ENCODE measurements at places on chromosomes 2 and 18.

DNA sequence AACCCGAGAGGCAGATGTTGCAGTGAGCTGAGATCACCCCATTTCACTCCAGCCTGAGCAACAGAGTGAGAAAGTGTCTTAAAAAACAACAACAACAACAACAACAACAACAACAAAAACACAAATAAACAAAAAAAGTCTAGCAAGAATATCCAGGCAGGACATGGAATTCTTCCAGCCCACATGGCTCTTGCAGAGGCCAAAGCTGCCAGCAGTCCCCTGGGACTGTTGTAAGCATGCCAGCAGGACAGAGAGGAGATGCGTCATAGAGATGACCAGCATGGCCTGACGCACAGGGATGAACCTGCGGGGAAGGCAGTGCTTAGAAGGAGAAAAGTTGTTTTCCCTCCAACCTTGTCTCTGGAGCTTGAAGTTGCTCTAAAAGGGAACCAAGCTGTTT, 182.3 kb upstream of the PGAP1 start:
- DNase-seq = no peak

GRCh38 chr18:52496426-52496825, 156.4 kb downstream of the DCC start:
- DNase-seq = no peak

DNA sequence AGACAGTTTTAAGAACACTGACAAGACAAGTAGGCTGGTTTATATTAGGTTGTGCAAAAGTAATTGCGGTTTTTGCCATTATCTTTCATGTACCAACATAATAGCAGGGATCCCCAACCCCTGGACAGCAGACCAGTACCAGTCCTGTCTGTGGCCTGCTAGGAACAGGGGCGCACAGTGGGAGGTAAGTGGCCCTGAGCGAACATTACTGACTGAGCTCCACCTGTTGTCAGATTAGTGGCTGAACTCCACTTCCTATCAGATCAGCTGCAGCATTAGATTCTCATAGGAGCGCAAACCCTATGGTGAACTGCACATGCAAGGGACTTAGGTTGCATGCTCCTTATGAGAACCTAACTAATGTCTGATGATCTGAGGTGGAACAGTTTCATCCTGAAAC, 921.9 kb downstream of the CCDC85A start:
- no peak for DNase-seq

DNA sequence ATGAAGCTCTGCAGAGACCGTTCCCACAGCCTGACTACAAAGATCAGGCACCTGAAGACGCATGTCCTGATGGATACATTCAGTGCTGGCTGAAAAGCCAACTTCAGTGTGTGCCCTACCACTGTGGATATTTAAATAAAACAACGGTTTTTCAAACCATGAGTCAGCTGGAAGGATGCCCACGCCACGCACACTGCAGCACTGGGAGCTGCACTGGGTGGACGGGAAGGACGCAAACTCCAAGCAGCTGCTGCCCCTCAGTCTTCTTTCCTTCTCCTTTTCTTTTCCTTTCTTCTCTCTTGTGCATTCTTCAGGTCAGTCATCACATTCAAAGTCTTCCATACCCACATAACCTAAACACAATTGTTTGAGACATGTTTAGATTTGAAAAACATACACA, 7.9 kb downstream of the TMEM18 start:
- DNase-seq = no peak

DNA sequence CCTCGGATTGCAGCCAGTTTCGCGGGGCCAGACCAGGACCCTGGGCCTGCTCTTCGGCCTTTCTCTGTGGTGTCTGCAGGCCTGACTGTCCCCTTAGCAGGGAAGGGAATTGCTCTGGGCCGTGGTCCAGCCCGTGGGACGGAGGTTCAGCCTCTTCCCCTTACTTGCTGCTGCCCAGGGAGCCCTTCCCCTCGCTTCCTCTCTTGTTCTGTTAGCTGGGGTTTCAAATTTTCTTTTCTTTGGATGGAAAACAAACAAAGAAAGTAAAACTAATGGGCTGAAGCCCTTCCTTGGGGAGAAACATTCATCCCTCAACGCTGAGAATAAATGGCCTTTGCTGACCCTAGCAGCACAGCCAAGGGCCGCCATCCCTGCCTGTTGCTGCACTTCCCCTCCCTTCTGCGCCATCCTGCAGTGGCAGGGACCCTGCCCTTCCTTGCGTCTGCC, 52.4 kb downstream of the ASAP2 start:
- DNase-seq = no peak

GRCh38 chr2:18924386-18924785, 335.0 kb upstream of the NT5C1B start:
- DNase-seq = no peak

DNA sequence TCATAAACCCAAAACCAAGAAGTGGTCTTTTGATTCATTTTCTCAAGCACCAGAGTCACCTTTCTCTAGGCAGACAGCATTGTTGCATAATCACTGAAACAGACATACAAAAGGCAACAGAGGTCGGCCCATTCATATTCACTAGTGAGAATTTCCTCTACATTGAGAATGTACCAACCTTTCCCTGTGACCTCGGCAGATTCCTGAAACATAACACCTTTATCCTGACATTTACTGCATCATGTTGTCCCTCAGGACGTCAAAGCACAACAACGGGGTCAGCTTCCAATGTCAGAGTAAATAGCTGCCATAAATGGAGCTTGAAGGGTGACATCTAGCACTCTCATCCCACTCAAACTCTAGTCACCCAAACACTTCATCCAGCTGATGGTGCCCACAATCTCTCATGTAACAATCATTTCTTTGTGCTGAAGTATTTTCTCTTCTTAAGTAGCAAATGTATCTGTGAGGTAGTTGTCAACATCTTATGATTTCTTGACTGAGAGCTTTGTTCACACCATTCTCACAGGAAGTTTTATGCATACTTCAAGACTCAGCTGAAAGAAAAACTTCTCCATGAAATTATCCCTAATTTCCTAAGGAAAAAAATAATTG, 802.6 kb upstream of the CHAC2 start:
- no peak for DNase-seq

DNA sequence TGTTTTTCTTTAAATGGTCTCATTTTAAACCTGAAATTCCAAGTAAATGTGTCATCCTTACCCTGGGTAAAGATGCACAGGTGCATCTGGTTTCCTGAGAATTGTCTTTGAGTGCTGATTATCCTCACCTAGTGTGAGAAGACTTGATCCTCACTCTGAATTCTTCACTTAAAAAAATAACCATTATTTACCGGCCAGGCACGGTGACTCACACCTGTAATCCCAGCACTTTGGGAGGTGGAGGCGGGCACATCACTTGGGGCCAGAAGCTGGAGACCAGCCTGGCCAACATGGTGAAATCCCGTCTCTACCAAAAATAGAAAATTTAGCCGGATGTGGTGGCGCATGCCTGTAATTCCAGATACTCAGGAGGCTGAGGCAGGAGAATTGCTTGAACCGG, 9.9 kb upstream of the WNT6 start:
- no peak for DNase-seq

DNA sequence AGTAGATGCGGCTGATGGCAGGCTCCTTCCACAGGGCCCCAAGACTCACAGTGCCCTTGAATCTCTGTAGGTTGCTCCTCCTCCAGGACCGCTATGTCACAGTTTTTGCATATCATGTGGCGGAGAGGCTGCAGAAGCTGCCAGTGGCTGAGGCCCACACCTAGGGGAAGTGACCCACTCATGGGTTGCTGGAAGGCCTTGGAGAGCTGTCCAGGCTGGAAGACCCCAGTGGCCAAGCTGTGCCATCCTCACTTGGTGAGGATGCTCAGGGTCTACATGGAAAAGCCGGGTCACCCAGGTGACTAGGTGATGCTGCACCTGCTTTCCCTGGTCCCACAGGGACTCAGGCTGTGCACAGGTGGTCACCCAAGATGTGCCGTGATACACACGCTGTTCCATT, 90.6 kb downstream of the SEPTIN10 start:
- DNase-seq = no peak

- DNase-seq = no peak
Observed at GRCh38 chr2:199727306-199727705, 123.7 kb downstream of the FTCDNL1 start.

DNA sequence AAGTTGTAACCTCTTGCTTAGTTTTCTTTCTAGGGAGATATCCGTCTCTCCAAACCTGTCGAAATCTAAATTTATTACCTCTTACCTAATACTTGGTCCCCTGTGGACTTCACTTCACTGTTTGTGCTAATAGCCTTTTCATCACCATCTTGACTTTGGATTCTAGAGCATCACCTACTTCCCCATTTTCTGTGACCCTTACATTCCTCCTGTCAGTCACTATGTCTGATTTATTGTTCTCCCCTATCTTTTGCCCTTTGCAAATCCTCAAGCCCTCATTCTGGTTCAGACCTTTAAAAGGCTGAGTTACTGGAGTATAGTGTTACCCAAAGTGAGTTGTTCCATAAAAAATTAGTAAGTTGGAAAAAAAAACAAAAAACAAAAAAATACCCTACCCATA, 7.5 kb downstream of the MYO1B start:
- DNase-seq = no peak

GRCh38 chr2:221448844-221449390, 123.2 kb downstream of the EPHA4 start:
- no peak for DNase-seq

DNA sequence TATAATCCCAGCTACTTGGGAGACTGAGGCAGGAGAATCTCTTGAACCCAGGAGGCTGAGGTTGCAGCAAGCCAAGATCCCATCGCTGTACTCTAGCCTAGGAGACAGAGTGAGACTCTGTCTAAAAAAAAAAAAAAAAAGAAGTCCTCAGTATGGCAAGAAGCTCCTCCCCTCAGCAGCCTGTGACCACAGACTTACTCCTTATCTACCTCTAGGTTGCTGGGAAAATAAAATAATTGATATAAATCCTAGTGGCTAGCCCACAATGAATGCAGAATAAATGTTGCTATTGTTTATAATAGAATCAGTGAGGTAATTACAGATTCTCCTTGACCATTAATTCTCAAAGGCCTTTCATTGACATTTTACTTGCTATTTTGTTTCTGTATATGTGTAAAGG, 70.6 kb downstream of the IRS1 start:
- DNase-seq = no peak

GRCh38 chr18:74638210-74638609, 40.5 kb downstream of the ZNF407 start:
- no peak for DNase-seq

DNA sequence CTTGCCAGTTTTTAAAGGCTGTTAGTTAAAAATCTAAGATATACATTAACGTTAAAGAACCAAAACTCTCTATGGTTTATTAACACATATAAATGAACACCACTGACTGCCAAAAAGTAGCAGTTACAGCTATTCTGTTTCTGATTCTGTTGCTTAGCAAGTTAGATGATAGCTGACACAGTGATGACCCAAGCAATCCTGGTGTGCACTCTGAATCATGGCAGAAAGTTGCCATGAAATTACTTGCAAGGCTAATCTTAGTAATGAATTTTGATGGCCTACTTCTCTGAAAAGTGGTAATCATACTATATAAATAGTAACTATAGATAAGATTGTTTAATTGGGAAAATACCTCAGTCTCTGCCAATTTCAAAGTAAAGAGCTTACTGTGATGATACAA, 57.7 kb downstream of the ROCK2 start:
- no peak for DNase-seq

- no peak for DNase-seq
Observed at GRCh38 chr2:147250652-147251356, 594.0 kb upstream of the ACVR2A start.

DNA sequence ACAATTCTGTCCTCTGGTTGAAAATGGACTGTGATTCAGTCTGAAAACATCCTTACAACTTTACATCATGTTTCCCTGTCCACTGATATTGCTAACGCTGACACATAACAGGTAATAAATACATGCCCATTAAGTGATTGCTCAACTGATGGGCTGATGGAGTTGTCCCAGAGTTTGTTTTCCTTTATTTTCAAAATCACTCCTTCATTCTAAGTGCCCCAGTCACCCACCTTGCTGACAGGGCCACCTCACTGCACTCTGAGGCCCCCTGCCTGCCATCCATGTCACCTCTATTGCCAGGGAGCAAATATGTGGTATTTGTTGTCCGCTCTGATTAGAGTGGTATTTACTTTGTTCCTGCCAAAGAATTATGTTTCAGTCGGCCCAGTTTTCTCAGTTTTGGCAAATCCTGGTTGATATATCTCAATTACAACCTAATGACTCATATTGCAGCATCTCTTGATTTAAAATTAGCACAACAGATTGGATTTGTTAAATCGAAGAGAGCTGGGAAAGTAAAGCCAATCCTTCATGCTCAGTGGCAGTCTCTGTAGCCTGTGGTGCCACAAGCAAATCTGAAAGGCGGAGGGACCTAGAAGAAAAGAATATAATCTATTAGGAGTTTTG, 105.1 kb downstream of the RDH14 start:
- DNase-seq = no peak

- DNase-seq = no peak
Observed at GRCh38 chr2:20382965-20383810, 32.5 kb upstream of the PUM2 start.

DNA sequence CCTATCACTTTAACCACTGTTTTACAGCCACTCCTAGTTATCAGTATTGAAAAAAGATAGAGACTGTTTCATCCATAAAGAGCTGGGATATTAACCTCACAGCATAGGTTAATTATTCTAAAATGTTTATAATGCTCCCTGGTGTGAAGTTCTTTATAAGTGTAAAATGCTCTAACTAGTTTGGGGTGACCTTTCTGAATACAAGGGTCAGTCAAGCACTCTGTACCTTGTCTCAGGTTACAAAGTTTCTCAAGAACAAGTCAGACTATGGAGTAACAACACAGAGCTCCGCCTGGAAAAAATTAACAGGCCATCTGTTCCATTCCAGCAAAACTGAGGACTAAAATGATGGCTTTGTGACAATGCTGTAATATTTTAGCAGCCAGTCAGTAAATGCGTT, 107.4 kb downstream of the NOL4 start:
- DNase-seq = no peak

GRCh38 chr2:235811446-235812184, 317.8 kb downstream of the AGAP1 start:
- DNase-seq = no peak

DNA sequence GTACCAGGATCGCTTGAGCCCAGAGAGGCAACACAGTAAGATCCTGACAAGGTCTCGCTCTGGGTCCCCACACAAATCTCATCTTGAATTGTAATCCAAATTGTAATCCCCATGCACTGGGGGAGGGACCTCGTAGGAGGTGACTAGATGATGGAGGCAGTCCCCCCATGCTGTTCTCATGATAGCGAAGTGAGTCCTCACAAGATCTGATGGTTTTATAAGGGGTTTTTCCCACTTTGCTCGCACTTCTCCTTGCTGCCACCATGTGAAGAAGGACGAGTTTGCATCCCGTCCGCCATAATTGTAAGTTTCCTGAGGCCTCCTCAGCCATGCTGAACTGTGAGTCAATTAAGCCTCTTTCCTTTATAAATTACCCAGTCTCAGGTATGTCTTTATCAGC, 46.0 kb upstream of the SERTAD2 start:
- peak; percentile 63 for DNase-seq

DNA sequence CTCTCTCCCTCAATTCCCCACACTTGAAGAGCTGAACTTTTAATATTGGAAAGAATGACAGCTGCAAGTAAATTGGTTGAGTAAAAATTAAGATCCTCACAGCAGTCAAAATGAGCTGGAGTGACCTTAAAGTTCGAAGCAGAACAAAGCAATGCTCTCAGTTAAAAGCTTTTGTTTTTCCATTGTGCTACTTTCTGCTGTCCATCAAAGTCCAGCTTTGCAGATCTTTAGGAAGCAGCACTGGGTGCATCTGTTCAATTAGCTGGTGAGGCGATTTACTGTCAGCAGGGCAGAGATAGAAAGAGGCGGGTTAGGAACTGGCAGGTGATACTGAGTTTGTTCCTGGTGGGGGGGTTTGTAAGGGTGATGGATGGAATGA, 834.8 kb downstream of the CPS1 start:
- DNase-seq = no peak

GRCh38 chr2:181943411-181944124, 42.1 kb upstream of the PPP1R1C start:
- DNase-seq = no peak

Measured in GM12878 (cell line).